H4 (cell line): ENCODE measurements at places on chromosomes 7 and 10. TPM values are rescaled to one million over a fixed set of nuclear protein-coding genes. Genes with fewer than 3 reads are reported as not detected.

The RPA3 gene
- 228 and 233 TPM in 2 replicates for total RNA-seq

The HILPDA gene
- 11.3 and 20.6 TPM in 2 replicates for total RNA-seq

The ZP3 gene
- total RNA-seq: 0.97 and 1.7 TPM in 2 replicates

The MSMB gene
- not detected in 2 replicates for total RNA-seq

The NODAL gene
- not detected in 2 replicates for total RNA-seq

The PAX4 gene
- not detected in 2 replicates for total RNA-seq

The GALNT11 gene
- 53.7 and 77.5 TPM in 2 replicates for total RNA-seq

The OPN1SW gene
- total RNA-seq: not detected in 2 replicates

The RP9 gene
- 15.8 and 24.9 TPM in 2 replicates for total RNA-seq

The RHEB gene
- total RNA-seq: 144 and 209 TPM in 2 replicates

The RBP4 gene
- total RNA-seq: 0.56 TPM in 1 of 2 replicates, not detected in the other

The DMBT1 gene
- 0.10 TPM in 1 of 2 replicates, not detected in the other for total RNA-seq

The GNG11 gene
- 57.1 and 58.5 TPM in 2 replicates for total RNA-seq

The METTL27 gene
- 0.48 and 3.3 TPM in 2 replicates for total RNA-seq

The TMEM225B gene
- total RNA-seq: 0.19 and 1.6 TPM in 2 replicates

The ECHDC3 gene
- total RNA-seq: 3.6 and 4.4 TPM in 2 replicates

The GJD4 gene
- not detected in 2 replicates for total RNA-seq

The ASB4 gene
- not detected in 2 replicates for total RNA-seq

The CAV2 gene
- 59.4 and 67.2 TPM in 2 replicates for total RNA-seq

The ENTPD1 gene
- total RNA-seq: 0.12 TPM in 1 of 2 replicates, not detected in the other

The CALHM1 gene
- total RNA-seq: not detected in 2 replicates

The GPR15LG gene
- total RNA-seq: not detected in 2 replicates

The TYW1B gene
- total RNA-seq: 0.23 and 0.66 TPM in 2 replicates

The HTR5A gene
- not detected in 2 replicates for total RNA-seq

The PRTFDC1 gene
- total RNA-seq: 18.3 and 22.8 TPM in 2 replicates

The SEC61G gene
- 1,536 and 1,603 TPM in 2 replicates for total RNA-seq

The PDK4 gene
- total RNA-seq: 0.45 and 1.0 TPM in 2 replicates

The ZNF117 gene
- 0.70 and 1.8 TPM in 2 replicates for total RNA-seq

The TMEM229A gene
- not detected in 2 replicates for total RNA-seq

The HOXA2 gene
- total RNA-seq: 1.2 TPM in 1 of 2 replicates, not detected in the other

The PIK3CG gene
- total RNA-seq: not detected in 2 replicates

The SOSTDC1 gene
- total RNA-seq: 5.7 and 6.9 TPM in 2 replicates

The ZFAND4 gene
- total RNA-seq: 6.1 and 8.2 TPM in 2 replicates

The ARMH3 gene
- total RNA-seq: 3.1 and 6.3 TPM in 2 replicates

The UTF1 gene
- not detected in 2 replicates for total RNA-seq

The GBX1 gene
- not detected in 2 replicates for total RNA-seq

The SPDYE16 gene
- total RNA-seq: not detected in 2 replicates

The CD36 gene
- total RNA-seq: 1.2 and 5.2 TPM in 2 replicates

The LIPM gene
- not detected in 2 replicates for total RNA-seq
